ENCODE measurements at places on chromosomes 1 and 21. TPM values are rescaled to one million over a fixed set of nuclear protein-coding genes. Genes with fewer than 3 reads are reported as not detected.

Gene EXO5
- total RNA-seq = 14.2 TPM

DNA sequence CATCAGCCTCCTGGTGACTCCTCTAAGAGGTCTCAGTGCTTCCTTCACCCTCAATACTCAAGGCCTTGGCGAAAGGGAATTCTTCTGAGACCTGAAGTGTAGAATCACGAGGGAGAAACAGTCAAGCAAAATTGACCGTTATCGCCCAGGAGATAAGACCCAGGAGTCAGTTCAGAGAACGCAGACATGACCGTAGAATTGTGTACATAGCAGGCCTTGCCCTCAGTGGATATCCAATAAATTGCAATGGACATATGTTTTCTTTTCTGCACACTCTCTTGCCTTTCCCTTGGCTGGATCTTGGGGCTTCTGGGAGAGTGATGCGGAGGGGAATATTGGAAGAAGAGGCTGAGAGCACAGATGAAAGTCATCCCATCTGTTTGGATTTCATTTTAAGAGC lies 15.7 kb upstream of the ETS2 start:
- no peak for DNase-seq
- no peak overlapping the region for H3K27ac ChIP-seq
- H3K4me3 ChIP-seq = no peak overlapping the region
- no peaks in the 10 kb centered on the region for H3K4me1 ChIP-seq
- no peaks in the 10 kb centered on the region for H3K36me3 ChIP-seq
- no peaks in the 10 kb centered on the region for H3K27me3 ChIP-seq

- no peak for DNase-seq
- H3K4me1 ChIP-seq = peaks cover 9% of the 10 kb centered on the region
- H3K27me3 ChIP-seq = no peaks in the 10 kb centered on the region
- H3K4me3 ChIP-seq = no peak overlapping the region
- H3K36me3 ChIP-seq = peaks cover 22% of the 10 kb centered on the region
Measured at GRCh38 chr1:63659448-63659847, 66.2 kb downstream of the PGM1 start.

DNA sequence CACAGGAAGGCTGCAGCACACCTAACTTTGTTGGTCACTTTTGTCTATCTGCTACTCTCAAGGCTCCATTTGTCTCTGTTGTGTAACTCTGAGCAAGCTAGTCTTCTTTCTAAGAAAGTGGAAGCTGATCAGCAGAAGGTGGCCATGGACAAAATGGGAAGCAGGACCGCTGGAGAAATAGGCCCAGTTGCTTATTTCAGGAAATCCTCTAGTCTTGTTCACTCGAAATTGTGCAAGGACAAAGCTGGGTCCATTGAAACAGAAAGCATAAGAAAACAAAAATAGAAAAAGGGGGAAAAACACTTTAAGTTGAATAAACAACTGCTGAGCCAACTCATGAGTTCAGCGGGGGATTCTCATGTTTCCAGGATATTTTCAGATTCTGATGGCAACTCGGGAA lies 150.1 kb downstream of the PBX1 start:
- no peaks in the 10 kb centered on the region for H3K36me3 ChIP-seq
- peaks cover 12% of the 10 kb centered on the region for H3K4me1 ChIP-seq
- no peak overlapping the region for H3K27ac ChIP-seq
- no peak overlapping the region for H3K4me3 ChIP-seq
- no peaks in the 10 kb centered on the region for H3K27me3 ChIP-seq

Data from H9 (cell line).